ENCODE measurements at places on chromosomes 16 and 17. TPM values are rescaled to one million over a fixed set of nuclear protein-coding genes. Genes with fewer than 3 reads are reported as not detected.

DNA sequence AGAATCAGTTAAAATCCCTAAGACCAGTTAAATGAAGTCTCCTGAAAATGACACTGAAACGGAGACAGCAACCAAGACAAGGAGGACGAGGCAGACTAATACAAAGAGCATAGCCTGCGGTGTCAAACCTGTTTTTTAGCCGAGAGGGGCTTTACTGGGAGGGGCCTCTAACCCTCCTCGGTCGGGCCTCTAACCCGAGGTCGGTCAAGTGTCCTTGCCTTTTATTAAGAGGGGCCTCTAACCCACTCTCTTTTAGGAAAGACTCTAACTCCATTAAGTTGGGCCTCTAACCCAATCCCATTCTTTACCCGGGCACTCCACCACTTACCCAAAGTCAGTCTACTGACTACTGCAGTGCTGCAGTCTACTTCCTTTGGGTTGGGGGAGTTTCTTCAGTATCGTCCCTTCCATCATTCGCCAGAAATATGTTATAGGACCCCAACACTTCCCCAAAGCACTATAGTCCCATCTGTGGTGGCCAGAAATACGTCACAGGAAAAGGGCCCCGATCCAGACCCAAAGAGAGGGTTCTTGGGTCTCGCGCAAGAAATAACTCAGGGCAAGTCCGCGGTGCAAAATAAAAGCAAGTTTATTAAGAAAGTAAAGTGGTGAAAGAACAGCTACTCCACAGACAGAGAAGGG lies 39.2 kb upstream of the ARL4D start:
- no peak for DNase-seq

DNA sequence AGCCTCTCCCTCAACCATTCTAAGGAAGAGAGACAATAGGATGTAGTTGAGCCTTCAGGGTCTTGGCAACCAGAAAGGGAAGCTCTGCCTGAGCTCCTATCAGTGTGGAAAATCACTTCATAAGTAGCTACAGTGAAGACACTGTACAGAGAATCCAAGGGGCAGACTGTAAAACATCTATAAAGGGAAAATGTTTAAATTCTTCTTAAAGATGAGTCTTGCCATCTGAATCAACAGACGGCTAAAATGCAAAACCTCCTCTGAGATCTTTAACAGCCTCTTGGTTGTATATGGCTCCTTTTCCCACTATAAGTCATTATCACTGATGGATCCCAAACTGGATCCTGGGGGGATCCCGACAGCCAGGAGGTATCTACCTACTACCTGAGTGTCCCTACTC lies 239.2 kb upstream of the SOX9 start:
- no peak for DNase-seq

DNA sequence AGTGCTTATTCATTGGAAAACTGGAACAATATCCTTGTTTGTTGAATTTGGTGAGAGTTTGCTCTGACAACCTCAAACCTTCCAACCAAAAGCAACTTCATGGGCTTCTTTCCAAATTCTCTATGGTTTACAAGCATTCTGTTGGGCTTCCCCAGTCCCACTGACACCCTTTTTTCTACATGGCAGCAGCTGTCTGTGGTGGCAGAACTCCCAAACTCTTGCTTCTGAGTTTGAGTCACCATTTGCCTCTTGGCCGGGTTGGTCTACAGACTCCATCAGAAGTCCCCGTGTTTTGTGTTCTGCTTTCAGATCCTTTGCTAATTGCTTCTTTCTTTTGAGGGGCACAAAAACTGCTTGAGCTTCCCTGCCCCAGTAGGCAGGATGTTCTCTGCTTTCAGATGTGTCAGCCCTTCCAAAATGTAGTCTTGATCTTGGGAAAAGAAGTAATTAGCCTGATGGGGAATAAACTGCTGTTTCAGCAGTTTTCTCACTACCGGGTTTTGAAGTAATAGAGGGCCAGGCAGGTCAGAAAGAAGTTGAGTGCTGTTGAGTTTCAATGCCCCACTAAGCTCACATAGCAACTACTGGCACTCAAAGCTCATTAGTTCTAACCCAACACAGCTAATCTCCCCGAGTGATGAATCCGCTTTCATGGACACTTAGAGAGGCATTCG lies 80.7 kb downstream of the HS3ST3A1 start:
- no peak for DNase-seq

GRCh38 chr17:50364715-50365114 lies 8.3 kb downstream of the MRPL27 start:
- no peak for DNase-seq

GRCh38 chr17:37848690-37849616 lies 75.3 kb upstream of the TBC1D3K start:
- no peak for DNase-seq

- peak; percentile 65 for DNase-seq
These were observed 37.0 kb upstream of the ZNF750 start for GRCh38 chr17:82876602-82877379.

- DNase-seq = no peak
These were observed 3.6 kb downstream of the LITAF start for GRCh38 chr16:11583166-11583565.

PIK3R5 gene
- not detected for total RNA-seq

CIBAR2 gene
- total RNA-seq = not detected

Data from HepG2 (cell line).